ENCODE measurements at places on chromosomes 4 and X.

- no peak for DNase-seq
Observed at GRCh38 chr4:113181289-113182007, 132.0 kb downstream of the ANK2 start.

GRCh38 chr4:146462251-146462650 lies 59.5 kb downstream of the SLC10A7 start:
- no peak for DNase-seq

DNA sequence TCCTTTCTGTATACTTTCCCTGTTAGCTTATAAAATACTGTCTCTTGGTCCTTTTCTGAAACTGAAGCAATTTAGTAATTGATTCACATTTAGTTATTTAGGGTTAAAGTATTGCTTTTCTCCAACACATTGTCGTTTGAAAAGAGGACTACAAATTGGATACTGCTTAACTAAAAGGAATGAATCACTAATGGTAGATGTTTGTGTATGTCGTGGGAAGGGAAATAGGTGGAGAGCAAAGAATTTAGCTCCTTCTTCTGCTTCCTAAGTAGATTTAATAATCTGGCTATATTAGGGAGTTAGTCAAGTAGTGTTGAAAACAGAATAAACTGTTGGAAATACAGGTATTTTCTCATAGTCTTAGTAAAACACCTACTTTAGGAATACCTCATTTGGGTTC lies 27.9 kb downstream of the SLAIN2 start:
- DNase-seq: no peak

DNA sequence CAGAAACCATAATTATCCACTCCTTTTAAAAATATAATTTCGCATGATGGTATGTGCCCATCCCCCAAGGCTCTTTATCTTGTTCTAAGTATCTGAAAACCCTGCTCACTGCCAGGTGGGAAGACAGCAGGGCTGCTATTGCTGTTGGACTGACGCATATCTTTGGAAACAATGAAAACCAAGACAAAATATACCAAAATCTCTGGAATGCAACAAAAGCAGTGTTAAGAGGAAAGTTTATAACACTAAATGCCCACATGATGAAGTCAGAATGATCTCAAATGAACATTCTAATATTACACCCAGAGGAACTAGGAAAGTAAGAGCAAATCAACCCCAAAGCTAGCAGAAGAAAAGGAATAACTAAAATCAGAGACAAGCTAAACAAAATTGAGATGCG lies 162.0 kb downstream of the FAM47B start:
- DNase-seq: no peak

- no peak for DNase-seq
Observed at GRCh38 chrX:135522132-135522530, 1.7 kb downstream of the INTS6L start.

- no peak for DNase-seq
Observed at GRCh38 chrX:83934220-83934619, 73.3 kb downstream of the CYLC1 start.

- no peak for DNase-seq
Observed at GRCh38 chr4:7857238-7857701, 82.4 kb downstream of the AFAP1 start.

DNA sequence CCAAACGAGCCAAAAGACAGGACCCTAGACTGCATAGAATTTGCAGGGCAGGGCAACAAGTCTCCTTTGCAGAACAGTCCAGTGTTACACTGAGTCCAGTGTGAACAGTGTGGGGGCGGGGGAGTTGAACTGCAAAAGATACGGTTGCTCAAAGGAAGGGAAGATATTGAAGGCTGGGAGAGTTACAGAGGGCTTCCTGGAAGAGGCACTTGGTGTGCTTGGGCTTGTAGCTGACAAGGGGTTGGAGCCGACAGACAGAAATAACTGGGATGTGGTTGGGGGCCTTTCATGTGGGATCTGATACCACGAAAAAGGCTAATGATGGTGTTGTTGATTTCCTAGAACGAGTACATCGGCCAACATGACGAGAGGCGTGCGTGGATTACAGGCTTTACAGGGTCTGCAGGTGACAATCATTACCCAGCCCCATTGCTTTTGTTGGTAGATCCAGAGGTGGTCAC lies 6.1 kb downstream of the XPNPEP2 start:
- DNase-seq: no peak

DNA sequence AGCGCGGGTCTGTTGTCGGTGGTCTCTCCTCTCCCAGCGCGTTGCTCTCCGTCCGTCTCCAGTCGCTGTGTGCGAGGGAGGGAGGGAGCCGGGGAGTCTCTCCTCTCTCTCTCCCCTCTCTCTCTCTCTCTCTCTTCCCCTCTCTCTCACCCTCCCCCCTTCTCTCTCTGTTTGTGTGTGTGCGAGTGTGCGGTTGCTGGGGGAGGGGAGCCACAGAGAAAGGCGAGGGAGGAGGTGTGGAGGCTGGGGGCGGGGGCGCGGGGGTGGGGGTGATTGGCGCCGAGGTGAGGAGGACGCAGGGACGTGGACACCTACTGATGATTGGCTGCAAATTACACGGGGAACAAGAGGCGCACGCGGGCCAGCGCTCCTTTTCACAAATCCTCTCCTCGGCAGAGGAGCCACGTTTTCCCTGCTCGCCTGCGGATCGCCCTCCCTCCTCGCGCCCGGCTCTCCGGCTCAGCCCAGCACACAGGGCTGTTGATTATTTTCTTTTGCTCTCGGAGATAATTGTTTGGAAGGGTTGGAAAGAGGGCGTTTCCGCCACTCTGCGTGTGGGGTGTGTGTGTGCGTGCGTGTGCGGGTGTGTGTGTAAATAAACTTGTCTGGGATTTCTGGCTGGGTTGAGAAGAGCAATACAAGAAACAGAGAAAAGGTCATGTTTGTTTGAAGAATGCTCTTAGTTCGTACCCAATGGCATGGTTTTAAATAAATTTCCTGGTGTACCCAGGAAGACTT lies at the start of gene CXXC4:
TSS of gene CXXC4 (minus strand) at position 73 of the 738 bp plus-strand sequence. CDS start 3,092 bp downstream, outside the sequence.
- DNase-seq: no peak

DNA sequence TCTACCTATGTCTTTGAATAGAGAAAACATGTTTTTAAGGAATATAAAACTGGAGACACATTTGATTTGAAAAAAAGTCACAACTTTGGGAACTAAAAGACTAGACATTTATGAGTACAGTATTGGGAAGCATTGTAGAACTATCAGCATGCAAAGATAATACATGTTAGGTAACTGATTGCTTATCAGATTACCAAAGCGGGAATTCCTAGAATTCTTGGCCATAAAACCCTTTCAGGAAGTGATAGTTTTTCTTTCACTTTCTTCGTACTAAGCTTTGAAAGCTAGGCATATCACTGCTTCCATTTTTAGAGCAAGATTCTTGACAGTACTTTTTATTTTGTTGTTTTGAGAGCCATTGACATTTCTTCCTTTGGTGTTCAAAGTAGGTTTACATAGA lies 646.6 kb upstream of the PITX2 start:
- DNase-seq: no peak
